ENCODE measurements at places on chromosomes 5 and 9.
A peak's percentile ranks its signal among the peaks of the same experiment; 100 is the strongest.

- DNase-seq: no peak
These were observed 45.4 kb downstream of the SEMA4D start for GRCh38 chr9:89452561-89452960.

DNA sequence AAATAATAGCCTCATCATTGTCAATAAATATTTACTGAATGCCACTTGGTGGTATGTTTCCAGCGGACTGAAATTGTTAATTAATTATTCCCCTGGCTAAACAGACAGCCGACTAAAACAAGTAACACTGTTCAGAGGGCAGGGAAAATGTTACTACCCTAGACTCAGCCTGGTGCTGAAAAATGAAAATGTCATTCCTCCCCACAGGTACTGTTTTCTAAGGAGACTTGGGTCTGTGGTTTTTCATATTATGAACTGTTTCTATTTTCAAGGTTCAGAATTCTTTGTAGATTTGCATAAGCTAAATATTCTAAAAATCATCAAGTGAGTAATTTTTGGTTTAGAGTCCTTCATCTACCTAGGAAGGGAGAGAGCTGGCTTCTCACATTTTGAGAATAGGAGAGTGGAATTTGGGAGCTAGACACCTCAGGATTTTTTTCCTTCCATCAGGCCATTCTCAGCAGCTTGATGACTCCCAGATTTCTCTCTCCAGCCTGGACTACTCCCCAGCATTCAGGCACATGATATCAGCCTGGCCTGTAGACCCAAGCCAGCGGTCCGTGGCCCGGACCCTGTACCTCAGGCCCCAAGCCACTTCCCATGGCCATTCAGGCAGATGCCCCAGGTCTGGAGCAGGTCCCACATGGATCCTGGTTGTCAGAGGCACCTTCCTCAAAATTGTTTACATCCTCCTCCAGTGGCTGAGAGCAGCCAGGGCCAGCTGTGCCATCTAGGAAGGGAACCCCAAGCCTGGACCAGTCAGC is 24.4 kb downstream of the BHMT start:
- no peak for DNase-seq

GRCh38 chr5:146704949-146705665 is 173.4 kb downstream of the PPP2R2B start:
- DNase-seq: no peak

GRCh38 chr9:21392270-21392669 is 7.1 kb upstream of the IFNA2 start:
- DNase-seq: no peak

GRCh38 chr9:123115146-123115913 is 81.9 kb downstream of the GPR21 start:
- no peak for DNase-seq

DNA sequence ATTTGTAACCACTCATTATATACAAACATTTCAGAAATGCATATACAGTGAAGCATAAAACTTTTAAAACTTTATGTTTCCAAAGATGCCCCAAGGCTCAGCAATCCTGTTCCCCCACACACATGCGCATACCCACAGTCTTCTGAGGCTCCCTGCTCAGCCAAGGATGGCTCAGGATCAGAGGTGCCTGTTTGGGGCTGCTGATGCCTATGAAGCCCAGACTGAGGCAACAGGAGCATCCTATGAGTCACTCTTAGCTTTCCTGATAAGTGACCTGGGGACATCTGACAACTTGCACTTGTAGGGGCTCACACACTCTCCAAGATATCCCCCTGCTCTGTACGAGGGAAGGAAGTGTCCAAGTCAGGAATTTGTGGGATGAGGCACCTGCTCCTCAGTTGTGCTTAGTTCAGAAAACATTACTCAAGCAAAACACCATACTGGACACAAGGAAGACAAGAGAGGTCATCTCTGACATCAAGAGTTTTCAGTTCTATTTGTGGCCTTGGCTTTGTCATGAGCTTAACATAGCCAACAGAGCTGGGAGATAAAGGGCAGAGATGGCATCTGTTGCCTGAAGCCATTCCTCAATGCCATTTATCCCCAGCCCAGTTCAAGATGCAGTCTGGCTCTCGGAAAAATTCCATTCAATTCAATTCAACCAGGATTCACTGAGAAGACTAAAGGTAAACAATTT is 62.3 kb downstream of the NIPSNAP3B start:
- no peak for DNase-seq

DNA sequence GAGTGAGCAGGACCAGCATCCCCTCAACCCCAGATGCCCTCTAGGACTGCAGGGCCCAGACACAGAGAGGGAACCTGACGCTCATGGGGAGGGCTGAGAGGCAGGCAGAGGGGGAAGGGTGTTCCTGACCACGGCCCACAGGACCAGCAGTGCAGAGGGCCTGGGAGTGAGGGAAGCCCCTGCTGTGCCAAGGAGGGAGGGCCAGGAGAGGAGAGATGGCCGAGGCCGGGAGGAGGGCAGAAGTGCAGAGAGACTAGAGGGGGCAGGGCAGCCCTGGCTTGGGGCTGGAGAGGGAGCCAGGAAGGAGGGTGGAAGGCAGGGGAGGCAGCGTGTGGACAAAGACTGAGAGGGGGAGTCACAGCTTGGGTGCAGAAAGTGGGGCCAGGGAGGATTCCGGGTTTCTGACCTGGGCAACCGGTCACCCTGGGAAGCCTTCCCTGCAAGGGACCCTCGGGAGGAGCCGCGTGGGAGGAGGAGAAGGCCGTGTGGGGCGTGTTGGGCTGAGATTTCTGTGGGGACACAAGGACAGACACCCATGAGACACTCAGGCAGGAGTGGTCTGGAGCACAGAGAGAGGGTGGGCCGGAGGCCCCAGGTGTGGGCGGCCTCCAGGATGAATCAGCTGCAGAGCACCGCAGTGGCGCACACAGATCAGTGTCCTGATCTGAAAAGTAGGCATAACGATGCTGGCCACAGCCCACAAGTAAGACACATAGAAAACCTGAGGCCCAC is 117.5 kb downstream of the ADAMTS2 start:
- DNase-seq: no peak

DNA sequence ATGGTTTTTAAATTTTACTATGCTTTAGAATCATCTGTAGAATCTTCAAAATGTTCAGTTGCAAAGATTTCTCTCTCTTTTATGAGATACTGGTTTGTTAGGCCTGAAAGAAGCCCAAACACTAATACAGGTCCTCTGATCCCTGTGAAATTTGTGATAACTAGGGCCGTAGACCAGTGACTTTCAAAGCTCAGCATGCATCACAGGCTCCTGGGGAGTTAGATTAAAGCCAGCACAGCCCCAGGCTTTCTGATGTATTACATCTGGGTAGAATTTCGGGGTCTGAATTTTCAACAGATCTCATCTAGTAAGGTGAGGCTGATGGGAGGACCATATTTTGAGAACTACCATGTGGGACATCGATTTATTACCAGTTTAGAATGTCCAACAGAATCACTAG is 194.1 kb upstream of the PTPRD start:
- DNase-seq: no peak

DNA sequence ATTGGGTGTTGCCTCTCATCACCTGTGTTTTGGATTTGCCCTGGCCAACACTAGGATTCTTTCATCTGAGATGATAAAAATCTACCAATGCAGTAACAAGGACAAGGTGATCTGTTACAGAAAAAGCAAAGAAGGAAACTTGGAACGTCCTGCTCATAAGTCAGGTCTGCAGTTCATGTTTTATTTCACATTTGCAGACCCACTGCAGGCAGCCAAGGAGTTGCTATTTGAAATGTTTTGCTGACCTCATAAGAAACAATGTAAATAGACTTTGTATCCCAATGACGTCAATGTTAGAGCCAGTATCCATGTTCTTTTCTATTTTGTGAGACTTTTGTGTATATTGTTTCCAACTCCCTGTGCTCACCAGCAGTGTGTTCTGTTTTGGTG is 312.9 kb downstream of the DEPDC1B start:
- DNase-seq: no peak

DNA sequence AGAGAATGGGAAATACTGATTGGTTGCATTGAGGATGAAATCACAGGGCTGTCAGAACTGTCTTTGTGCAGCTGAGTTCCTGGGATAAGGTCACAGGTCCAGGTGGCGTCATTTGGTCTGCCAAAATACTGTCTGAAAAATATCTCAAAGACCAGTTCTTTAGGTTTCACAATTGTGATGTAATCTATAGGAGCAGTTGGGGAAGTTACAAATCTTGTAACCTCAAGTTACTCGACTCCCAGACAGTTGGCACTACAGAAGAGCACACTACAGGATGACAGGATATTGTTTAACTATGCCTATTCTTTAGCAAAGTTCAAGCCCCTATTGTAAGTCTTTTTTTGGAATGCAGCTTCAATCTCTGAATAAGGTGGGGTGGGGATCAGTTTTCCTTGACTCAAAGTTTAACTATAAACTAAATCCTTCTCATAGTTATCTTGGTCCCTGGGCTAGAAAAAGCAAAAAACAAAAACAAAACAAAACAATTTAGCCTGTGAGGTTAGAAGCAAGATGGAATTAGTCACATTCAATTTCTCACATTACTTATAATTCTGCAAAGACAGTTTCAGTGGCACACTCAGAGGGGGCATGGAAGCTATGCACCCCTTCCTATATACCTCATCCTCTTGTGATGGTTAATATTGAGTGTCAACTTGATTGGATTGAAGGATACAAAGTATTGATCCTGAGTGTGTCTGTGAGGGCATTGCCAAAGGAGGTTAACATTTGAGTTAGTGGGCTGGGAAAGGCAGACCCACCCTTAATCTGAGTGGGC is 276.0 kb downstream of the AUH start:
- DNase-seq: peak; percentile 28

DNA sequence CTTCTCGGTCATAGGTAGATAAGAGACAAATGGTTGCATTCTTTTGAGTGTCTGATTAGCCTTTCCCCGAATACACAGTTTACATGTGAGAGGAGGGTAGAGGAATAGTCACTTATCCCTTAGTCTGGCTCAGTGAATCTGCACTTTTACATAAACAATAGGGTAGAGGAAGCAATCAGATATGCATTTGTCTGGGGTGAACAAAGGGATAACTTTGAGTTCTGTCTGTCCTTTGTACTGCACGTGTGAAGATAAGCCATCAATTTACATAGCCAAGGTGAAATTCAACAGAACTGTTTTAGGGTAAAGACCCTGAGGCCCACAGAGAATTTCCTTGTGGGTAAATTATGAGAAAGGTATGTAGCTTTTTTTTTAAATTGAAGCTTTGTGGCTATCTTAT is 10.1 kb upstream of the IGFBPL1 start:
- no peak for DNase-seq

GRCh38 chr9:617445-618085 is 223.9 kb upstream of the DMRT1 start:
- DNase-seq: no peak

GRCh38 chr9:130861372-130862180 is 26.5 kb downstream of the ABL1 start:
- no peak for DNase-seq

- no peak for DNase-seq
These were observed 242.6 kb downstream of the DENND1A start for GRCh38 chr9:123687246-123687751.

DNA sequence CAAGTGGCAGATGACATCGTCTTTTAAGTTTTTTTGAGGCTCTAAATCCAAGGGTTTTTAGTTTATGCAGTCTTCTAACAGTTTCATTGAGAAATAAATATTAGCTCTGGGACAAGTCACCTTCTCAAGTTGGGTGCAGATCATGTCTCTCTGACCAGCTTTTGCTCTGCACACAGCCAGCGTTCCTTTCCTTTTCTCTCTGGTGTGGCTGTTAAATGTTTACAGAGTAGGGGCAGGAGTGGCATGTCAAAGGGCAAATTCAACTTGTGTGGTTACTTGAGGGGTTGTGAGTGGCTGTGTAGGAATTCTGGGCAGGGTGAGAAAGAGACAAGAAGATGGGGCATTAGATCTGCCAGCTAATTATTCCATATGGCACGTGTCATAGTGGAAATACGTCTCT is 187.5 kb upstream of the HMHB1 start:
- no peak for DNase-seq

DNA sequence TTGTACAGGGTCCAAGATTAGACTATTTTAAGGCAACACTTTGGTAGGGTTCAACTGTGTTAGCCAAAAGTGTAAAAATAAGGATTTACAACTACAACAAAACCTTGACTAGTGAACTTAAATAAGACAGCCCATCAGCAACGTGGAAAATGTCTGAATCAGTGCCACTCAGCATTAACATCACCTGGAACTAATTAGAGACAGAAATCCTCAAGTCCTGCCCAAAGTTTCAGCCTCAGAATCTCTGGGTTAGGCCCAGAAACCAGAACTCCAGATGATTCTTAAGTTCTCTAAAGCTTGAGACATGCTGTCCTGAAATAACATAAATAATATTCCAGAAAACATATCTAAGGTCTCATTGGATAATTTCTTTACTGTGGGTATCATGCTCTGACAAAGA is 118.6 kb downstream of the SEMA6A start:
- DNase-seq: no peak

GRCh38 chr5:138354387-138354786 is 1.9 kb downstream of the KDM3B start:
- DNase-seq: no peak

DNA sequence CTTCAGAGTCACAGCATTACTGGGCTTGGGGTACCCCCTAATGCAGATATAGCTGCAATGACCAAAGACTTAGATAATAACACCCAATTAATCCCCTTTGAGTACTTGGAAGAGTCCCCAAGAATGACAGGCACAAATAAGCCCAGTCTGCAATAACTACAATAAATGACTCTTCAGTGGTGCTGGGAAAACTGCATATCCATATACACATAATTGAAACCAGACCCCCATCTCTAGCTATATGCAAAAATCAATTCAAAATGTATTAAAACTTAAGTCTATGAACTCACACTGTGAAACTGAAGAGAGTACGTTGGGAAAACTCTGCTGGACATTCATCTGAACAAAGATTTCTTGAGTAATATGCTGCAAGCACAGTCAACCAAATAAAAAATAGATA is 422.5 kb downstream of the CDH18 start:
- DNase-seq: no peak

- no peak for DNase-seq
These were observed 23.8 kb downstream of the FGD3 start for GRCh38 chr9:92971121-92971520.

- no peak for DNase-seq
These were observed 119.6 kb downstream of the SEMA6A start for GRCh38 chr5:116455061-116455460.

DNA sequence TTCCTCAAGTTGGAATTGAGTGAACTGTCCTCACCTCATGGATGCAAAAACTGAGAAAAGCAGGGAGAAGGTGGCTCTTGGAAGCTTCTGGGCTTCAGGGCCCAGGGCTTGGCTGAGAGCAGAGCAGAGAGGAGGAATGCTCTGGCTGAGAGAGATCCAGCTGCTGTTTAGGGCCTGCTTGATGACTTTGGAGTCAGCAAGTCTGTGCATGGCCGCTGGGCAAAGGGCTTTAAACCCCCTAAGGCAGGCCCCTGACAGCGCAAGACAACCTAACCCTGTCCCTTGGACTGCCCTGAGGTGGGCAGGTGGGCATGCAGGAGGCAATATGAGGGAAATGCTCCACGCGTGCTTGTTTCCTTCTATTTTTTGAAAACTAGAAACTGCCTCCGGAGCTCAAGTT is 8.6 kb downstream of the STC2 start:
- no peak for DNase-seq

GRCh38 chr5:59178071-59178470 is 595.2 kb downstream of the RAB3C start:
- DNase-seq: no peak

- DNase-seq: no peak
These were observed 589.8 kb upstream of the CYLC2 start for GRCh38 chr9:102405218-102405867.
